Activated T-helper 1 cell treated with anti-CD3 and anti-CD28 coated beads, Interleukin-2, amount 50 U/mL, for 16 hours (primary cell): ENCODE measurements at places on chromosomes 3 and 15.

DNA sequence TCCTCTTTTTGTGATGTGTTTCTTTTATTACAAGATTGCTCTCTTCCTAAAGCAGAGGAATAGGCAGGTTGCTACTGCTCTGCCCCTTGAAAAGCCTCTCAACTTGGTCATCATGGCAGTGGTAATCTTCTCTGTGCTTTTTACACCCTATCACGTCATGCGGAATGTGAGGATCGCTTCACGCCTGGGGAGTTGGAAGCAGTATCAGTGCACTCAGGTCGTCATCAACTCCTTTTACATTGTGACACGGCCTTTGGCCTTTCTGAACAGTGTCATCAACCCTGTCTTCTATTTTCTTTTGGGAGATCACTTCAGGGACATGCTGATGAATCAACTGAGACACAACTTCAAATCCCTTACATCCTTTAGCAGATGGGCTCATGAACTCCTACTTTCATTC, 7.7 kb downstream of the SUCNR1 start:
- no peak for DNase-seq

DNA sequence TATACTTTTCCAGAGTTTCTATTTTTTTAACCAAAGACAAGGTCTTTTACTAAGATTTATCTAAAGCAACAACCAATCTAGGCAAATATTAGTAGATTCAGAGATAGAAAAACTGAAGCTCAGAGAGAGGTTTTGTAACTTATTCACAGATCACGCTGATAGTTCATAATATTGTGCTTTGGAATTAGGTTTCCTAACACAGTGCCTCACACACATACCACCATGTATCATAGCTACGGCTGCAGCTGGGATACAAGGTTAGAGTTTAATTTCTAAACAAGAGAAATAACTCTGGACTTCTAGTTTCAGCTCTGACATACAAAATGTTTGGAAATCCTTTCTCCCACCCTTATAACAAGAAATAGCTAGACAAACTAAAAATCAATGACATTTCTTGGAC, 565.7 kb downstream of the PYDC2 start:
- DNase-seq = no peak

GRCh38 chr15:44023176-44023575, 171.9 kb downstream of the FRMD5 start:
- no peak for DNase-seq

DNA sequence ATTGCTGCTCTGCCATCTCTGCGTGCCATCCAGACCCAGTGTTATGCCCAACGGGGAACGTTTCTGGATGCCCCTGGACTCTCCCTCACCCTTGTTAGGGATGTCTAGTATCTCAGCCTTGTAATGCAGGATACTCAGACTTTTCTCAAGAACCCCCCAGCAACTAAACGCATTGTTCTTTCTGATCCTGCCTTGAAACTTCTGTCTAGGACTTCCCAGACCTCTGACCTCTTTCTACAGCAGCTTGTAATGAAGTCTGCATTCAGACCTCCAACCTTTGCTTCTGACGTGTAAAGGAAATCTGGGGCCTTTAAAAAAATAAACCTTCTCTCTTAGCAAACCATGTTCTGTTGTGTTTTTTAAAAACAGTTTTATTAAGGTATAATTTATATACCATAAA, 139.5 kb downstream of the KCNAB1 start:
- no peak for DNase-seq

DNA sequence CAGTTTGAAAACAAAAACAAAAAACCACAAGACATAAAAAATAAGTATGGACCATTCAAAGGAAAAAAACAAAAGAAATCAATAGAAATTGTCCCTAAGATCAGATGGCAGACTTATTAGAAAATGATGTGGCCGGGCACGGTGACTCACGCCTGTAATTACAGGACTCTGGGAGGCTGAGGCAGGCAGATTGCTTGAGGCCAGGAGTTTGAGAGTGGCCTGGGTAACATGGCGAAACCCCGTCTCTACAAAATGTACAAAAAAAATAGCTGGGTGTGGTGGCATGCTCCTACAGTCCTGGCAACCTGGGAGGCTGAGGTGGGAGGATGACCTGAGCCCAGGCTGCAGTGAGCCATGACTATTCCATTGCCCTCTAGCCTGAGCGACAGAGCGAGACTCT, 16.6 kb downstream of the SPCS1 start:
- DNase-seq = no peak
